ENCODE measurements at places on chromosomes 12 and 14. TPM values are rescaled to one million over a fixed set of nuclear protein-coding genes. Genes with fewer than 3 reads are reported as not detected.

DNA sequence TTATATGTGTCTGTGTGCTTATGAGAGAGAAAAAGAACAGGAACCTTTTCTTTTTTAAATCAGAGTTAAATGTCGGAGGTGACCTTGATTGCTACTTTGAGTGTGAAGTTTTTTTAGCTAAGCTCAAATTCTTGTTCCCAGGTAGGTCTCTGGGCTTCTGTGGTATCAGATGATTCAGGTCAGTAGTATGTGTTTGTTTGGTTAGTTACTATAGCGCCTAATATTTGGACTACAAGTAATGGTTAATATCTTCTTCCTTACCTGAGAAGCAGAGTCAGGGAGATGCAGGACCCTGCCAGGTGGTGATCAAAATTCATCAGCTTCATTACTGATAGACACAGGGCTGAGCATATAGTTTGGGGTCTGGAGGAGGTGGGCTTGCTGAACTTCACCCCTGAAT is 30.8 kb downstream of the ADCK1 start:
- no peak for DNase-seq

Gene ATG101
- total RNA-seq, result 26.5 TPM

GRCh38 chr12:84822525-84822924 is 90.1 kb downstream of the SLC6A15 start:
- no peak for DNase-seq

Gene DBX2
- total RNA-seq, result 2.9 TPM

GRCh38 chr12:42086031-42086430 is 58.6 kb downstream of the GXYLT1 start:
- DNase-seq, result no peak

- DNase-seq, result no peak
Measured at GRCh38 chr12:109153821-109154441, 37.5 kb downstream of the ACACB start.

GRCh38 chr12:30908722-30909348 is 17.7 kb upstream of the TSPAN11 start:
- DNase-seq, result no peak

DNA sequence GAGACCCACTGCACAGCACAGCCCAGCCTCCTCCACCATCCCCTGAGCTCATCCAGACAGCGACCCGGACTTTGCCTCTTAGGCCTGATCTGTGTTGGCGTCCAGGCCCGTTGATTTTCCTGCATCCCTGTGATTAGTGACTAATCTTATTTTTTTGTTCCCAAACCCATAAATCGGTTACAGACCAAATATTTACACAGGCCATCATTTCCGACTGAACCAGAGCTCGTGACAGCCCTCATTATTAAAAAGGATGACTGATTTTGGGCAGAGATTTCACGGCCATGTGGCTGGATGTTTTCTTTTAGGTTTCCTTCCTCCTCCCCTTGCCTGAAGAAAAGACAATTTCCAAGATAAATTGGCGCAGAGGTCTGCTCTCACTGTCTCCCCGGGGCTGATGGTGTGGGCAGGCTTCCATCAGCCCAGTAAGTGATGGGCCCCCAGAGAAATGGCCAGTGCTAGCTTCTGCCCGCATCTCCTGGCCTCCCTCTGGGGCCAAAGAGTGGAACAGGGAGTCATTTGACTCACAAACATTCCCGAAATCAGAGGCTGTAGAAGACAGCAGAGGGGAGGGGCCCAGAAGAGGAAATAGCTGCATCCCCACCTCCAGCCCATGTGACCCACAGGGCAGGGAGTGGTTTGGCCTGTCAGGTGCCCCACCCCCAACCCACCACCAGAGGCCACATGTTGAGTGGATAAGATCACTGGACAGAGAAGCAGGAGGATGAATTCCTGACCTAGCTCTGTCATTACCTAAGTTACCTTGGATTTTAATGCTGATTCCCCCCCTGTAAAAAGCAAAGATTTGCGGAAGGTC is 283.5 kb downstream of the KSR2 start:
- no peak for DNase-seq

Gene ALKBH1
- 13.0 TPM for total RNA-seq

Gene RHOJ
- total RNA-seq, result 4.5 TPM

DNA sequence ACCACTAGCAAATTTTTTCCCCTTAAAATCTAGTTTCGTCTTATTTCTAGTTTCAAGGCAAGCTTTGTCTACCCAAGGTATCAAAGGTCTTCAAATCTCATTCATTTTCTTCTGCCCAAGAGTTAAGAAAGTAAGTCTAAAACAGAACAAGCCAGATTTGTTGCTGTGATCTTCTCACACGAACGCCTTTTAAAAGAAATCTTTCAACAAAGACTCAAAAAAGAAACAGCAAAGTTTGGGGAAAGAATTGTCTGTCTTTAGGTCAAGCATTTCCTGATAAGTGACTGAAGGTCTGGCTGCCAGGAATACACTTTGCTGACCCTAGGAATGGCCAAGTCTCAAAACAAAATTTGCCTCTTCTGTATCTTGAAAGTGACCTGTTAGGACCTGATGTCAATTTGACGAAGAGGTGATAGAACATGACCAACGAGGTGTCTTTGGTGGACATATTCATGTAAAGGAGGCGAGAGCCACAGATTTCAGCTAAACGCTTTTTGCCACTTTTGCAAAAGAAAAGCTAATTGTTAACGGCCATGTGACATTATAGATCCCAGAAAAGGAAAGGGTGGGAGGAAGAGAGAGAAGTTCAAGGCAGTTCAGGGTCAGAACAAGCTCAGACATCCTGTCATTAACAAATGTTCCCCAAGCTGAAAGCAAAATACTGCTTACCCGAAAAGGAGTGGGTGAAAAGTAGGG is 1.7 kb downstream of the CDK17 start:
- peak; percentile 41 for DNase-seq

DNA sequence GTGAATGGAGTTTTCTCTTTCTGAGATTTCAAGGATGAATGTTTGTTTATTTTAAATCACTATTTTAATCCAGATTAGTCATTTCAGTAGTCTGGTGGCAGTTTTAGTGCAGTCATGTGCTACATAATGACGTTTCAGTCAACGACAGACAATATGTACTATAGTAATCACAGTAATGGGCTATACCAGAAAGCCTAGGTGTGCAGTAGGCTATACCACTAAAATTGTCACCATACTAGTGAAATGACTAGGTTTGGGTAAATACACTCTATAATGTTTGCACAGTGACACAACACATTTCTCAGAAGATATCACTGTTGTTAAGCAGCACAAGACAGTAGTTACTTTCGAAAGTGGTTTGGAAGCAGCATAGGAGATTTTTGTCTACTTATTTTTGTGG is 203.1 kb downstream of the ETNK1 start:
- DNase-seq, result no peak

GRCh38 chr12:45974883-45975282 is 15.5 kb downstream of the SCAF11 start:
- DNase-seq, result no peak

DNA sequence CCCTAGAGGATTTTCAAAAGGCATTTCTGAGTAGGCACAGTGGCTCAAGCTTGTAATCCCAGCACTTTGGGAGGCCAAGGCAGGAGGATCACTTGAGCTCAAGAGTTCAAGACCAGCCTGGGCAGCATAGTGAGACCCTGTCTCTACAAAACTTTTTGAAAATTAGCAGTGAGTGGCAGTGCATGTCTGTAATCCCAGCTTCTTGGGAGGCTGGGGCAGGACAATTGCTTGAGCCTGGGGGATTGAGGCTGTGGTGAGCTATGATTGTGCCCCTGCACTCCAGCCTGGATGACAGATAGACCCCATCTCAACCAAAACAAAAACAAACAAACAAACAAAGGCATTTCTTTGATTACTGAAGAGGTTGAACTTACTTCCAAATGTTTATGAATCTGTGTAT is 201.4 kb downstream of the KIF26A start:
- DNase-seq, result no peak

DNA sequence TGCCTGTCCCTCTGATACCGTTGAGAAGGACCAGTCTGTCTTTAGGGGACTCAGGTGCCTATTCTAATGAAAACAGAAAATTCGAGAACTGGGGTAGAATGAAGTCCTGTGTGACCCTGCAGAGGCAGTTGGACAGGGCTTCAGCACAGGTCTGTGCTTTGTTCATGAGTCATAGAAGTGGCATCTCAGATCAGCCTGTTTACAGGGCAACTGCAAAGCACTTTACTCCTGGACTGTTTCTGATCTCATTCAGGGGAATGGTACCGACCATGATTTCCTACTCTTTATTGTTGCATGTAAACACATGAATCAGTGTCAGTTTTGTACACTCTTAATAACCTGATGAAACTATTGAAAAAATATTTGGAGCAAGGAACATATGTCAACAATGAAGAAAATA is 1517.0 kb downstream of the AACS start:
- DNase-seq, result no peak

GRCh38 chr14:53127832-53128231 is 25.3 kb downstream of the DDHD1 start:
- DNase-seq, result no peak

DNA sequence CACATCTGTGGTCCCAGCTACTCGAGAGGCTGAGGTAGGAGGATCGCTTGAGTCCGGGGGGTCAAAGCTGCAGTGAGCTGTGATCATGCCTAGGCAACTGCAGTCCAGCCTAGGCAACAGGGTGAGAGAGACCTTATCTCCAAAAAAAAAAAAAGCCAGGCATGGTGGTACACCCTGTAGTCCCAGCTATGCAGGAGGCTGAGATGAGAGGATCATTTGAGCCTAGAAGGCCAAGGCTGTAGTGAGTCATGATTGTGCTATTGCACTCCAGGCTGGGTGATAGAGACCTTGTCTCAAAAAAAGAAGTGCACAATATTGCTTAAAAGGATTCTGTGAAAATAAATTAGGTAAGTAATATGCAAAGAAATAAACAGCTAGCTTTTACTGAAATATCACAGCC is 17.0 kb downstream of the NAA25 start:
- no peak for DNase-seq

Gene SYT10
- total RNA-seq, result 6.9 TPM

Gene CELA1
- not detected for total RNA-seq

- DNase-seq, result peak; percentile 87
Measured at GRCh38 chr14:60249321-60250256, 568 bp downstream of the PPM1A start.

DNA sequence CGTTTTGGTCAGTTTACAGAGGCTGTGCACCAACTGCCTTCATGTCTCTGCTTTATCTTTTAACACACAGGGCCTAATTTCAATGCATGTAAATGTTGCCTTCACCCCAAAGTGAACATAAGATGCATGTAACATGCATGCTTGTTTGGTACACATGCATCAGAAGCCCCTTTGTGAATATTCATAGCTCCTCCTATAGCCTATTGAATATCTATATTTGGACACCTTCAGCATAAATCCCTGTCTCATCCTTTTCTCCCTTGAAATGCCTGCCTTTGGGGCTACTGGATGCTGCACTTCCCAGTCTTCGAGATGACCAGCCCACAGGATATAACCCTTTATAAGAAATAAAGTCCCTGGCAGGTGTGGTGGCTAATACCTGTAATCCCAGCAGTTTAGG is 57.7 kb upstream of the FAM181A start:
- DNase-seq, result no peak

- no peak for DNase-seq
Measured at GRCh38 chr14:88007608-88008007, 2.7 kb downstream of the GPR65 start.

GRCh38 chr14:86543521-86543920 is 1013.6 kb downstream of the FLRT2 start:
- no peak for DNase-seq

Gene LRP1-AS
- not detected for total RNA-seq

GRCh38 chr14:87879389-87879788 is 113.6 kb downstream of the GALC start:
- DNase-seq, result no peak

GRCh38 chr12:91361864-91362263 is 179.2 kb upstream of the DCN start:
- DNase-seq, result no peak

GRCh38 chr12:87336814-87337336 is 692.3 kb downstream of the C12orf50 start:
- DNase-seq, result no peak

Gene FAM186B
- total RNA-seq, result 0.41 TPM

- DNase-seq, result no peak
Measured at GRCh38 chr12:3745152-3745551, 7.8 kb downstream of the CRACR2A start.

Gene FIGNL2
- 0.82 TPM for total RNA-seq

Gene OR4K15
- total RNA-seq, result not detected

- no peak for DNase-seq
Measured at GRCh38 chr14:36585100-36585499, 2.7 kb upstream of the NKX2-8 start.

DNA sequence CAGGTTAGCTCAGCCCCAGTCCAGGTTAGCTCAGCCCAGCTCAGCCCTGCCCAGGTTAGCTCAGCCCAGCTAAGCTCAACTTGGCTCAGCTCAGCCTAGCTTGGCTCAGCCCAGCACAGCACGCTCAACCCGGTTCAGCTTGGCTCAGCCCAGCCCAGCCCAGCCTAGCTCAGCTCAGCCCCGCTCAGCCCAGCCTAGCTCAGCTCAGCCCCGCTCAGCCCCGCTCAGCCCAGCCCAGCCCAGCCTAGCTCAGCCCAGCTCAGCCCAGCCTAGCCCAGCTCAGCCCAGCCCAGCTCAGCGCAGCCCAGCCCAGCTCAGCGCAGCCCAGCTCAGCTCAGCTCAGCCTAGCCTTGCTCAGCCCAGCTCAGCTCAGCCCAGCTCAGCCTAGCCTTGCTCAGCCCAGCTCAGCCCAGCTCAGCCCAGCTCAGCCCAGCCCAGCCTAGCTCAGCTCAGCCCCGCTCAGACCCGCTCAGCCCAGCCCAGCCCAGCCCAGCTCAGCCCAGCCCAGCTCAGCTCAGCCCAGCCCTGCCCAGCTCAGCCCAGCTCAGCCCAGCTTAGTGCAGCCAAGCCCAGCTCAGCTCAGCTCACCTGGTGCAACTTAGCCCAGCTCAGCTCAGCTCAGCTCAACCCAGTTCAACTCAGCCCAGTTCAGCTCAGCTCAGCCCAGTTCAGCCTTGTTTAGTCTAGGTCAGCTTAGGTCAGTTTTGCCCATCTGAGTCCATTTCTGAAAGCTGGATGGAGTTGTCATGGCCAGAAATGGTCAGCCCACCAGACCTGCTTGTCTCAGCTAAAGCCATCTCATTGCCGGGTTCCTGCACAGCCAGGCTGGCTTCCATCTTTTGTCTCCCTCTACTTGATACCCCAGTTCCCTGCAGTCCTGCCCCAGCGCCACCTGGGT is 333.6 kb downstream of the TMEM121 start:
- no peak for DNase-seq

GRCh38 chr14:68678471-68678870 is 114.4 kb downstream of the ZFP36L1 start:
- DNase-seq, result no peak

Gene TOX4
- total RNA-seq, result 19.6 TPM

- no peak for DNase-seq
Measured at GRCh38 chr12:88360343-88360742, 218.2 kb downstream of the TMTC3 start.

- peak; percentile 85 for DNase-seq
Measured at GRCh38 chr12:642633-643474, 20.4 kb downstream of the NINJ2 start.

DNA sequence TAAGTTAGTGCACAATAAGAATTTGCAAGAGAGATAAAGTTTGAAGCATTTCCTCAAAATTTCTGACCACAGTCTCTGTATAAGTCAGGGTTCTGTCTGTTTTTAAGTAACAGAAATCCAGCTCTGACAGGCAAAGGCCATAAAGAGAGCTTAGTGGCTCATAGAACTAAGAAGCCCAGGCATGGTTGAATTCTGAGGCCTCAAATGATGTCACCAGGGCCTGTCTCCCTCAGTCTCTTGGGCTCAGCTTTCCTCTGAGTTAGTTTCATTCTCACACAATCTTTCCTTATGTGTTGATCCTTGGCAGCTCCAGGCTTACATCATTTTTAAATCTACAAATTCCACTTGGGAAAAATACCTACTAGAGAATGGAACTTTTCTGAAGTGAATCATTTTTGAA is 173.4 kb upstream of the ATP2B1 start:
- DNase-seq, result no peak

Data from frontal cortex (tissue), 4 donors.